ENCODE measurements at places on chromosomes 5 and 9.

DNA sequence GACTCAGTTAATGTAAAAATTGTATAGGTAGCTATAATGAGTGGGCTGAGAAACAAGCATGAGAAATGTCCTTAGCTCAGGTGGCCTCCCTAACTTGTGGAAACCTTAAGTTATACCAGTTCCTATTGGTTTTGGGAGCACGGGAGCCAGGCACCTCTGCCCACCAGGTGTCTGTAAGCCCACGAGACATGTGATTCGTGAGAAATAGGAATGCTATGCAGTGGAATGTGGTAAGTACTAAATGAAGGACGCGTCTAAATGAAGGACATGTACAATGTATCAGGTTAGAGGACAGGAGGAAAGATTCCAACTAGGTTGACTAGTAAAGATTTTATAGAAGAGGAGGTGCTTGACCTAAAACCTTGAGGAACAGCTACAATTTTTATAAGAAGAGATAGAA is 46.0 kb upstream of the F2RL2 start:
- no peak for DNase-seq

DNA sequence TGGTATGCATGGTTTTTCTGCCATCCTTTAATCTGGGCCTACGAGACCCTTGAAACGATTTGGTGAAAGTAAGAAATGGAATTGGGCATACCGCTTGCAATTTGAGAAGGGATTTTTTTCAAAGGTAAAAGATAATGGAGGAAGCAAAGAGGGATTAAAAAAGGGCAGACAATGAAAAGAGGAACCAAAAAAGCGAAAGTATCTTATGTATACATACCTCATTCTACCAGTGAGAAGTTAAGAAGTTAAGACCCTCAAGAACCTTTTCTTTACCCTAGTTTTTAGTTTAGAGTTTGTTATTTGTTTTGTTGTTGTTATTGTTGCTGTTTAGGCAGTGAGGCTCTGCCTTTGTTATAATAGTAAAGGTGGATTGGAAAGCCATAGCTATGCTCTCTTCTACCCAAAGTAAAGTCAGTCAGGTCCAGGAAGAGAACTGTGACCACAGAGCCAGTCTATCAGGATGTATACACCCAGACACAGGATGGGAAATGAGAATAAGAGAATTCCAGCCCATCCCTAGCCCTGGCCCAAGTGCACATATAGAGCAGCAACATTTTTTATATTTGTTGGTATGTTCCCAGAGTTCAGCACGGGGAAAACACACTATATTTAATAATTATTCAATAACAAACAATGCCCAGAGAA is 166.6 kb downstream of the RFX3 start:
- no peak for DNase-seq

GRCh38 chr9:83623679-83624076 is 735 bp downstream of the IDNK start:
- DNase-seq = no peak

DNA sequence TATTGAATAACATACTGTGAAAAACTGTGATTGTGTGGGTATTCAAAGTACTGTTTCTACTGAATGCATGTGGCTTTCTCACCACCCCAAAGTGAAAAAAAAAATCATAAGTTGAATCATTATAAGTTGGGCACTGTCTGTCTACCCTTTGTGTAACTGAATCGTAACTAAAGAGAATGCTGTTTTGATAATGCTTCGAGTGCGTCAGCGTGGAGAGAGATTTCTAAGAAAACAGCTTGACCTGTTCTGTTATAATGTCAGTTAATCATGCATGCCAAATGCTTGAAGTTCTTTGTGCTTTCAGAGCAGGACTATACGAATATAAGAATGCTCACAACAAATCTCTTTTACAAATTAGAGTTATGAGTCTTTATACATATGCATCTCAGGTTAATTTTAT is 148.8 kb upstream of the SGCD start:
- DNase-seq = no peak

DNA sequence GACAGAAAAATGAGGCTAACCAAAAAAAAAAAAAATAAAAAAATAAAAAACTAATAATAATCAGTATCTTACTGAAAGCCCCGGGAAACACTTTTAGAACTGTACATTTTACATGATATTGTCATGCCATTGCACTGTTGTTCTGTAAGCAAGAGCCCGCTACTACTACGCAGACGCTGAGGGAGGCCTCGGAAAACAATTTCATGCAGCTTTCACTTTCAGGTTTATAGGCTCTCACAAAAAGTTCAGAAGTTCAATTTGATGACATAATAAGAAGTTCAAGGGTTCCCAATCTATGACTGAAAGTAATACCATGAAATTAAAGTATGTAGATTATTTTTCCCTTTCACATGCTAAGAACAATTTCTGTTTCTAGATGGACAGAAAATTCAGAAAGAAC is 318.3 kb upstream of the ITGA1 start:
- no peak for DNase-seq

DNA sequence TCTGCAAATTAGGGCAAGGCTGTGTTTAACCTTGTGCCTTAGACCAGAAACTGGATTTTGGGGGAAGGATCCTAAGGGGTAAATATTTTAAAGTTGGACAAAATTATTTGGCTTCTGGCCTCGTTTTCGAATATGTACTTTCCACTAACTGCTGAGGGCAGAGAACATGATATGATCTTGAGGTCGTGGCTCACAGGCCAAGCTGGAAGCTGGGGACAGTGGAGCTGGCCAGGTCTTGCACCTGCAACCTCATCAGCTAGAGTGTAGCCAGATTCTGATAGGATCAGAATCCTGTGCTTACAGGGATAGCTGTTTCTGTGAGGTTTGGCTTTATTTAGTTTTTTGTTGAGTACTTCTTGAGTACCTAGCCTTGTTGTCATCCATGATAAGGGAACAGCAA is 24.9 kb downstream of the MAN2A1 start:
- DNase-seq = no peak
